ENCODE measurements at places on chromosomes 2 and 18.

- DNase-seq: no peak
Observed at GRCh38 chr2:171327043-171327496, 106.7 kb downstream of the METTL8 start.

DNA sequence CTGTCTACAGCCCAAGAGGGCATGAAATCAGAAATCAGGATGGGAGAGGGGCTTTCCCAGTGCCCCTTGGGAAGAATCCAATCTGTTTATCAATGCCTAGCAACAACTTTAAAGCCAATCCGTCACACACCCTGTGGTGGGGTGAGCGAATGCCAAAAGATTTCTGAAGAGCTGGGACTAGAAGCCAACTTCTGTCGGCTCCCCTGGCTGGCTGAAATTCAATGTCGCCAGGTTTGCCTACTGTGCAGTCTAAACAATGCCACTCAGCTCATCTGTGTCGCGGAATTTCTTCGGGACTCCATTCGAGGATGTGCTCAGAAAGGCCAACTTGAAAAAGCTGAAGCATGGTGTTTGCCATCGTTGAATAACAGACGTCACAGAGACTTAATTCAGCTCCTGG is 31.5 kb upstream of the NCKAP5 start:
- no peak for DNase-seq

- DNase-seq: no peak
Observed at GRCh38 chr18:38035193-38035592, 469.6 kb upstream of the CELF4 start.

- DNase-seq: no peak
Observed at GRCh38 chr2:37618326-37618725, 53.1 kb downstream of the CDC42EP3 start.

- no peak for DNase-seq
Observed at GRCh38 chr2:28364610-28365009, 28.0 kb upstream of the FOSL2 start.
